H4 (cell line): ENCODE measurements at places on chromosomes 16 and 17. TPM values are rescaled to one million over a fixed set of nuclear protein-coding genes. Genes with fewer than 3 reads are reported as not detected.

- no peak for DNase-seq
Measured at GRCh38 chr16:239948-240277, 5.3 kb downstream of the FAM234A start.

- no peak for DNase-seq
Measured at GRCh38 chr17:21686165-21687015, 5.9 kb upstream of the KCNJ18 start.

GRCh38 chr16:55171241-55171640 lies 152.8 kb upstream of the IRX6 start:
- DNase-seq: no peak

The TCAP gene
- 0.81 TPM in 1 of 2 replicates, not detected in the other for total RNA-seq

DNA sequence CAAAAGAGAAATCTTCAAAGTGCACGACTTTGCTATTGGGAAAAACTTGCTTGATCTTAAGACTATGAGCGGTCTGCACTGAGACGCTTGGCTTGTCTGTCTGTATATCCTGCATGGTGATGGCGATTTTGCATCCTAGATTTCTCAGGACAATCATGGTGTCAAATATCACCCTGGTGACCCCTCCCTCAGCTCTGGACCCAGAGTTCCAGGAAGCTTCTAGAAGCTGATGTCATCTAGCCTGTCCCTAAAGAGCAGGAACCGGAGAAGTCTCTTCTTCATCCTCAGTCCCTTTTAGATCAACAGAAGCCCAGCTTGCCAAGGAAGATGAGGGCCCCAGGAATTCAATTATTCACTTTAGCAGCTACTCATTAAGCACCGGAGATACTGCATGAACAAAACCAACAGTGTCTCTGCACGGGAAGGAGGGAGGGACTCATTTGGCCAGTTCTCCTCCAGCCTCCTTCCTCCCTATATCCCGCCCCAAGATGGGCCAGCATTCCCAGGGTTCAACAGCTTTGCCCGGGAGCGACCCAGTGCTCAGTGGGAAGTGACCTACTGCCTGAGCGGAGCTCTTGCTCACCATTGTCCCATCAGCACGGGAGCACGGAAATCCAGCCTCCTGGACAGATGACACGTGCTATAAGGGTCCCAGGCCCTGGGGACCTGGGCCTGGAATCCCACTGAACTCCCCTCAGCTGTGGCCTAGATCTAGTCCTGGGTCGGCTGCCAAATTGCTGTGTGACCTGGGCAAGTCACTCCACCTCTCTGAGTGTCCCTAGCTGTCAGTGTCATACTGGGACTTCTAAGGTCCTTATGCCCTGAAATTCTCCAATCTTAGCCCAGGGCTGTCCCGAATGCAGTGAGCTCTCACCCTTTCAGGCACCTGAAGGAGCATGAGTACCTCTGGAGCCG lies 3.8 kb downstream of the EMP2 start:
- DNase-seq: no peak

The KRTAP9-2 gene
- total RNA-seq: not detected in 2 replicates

DNA sequence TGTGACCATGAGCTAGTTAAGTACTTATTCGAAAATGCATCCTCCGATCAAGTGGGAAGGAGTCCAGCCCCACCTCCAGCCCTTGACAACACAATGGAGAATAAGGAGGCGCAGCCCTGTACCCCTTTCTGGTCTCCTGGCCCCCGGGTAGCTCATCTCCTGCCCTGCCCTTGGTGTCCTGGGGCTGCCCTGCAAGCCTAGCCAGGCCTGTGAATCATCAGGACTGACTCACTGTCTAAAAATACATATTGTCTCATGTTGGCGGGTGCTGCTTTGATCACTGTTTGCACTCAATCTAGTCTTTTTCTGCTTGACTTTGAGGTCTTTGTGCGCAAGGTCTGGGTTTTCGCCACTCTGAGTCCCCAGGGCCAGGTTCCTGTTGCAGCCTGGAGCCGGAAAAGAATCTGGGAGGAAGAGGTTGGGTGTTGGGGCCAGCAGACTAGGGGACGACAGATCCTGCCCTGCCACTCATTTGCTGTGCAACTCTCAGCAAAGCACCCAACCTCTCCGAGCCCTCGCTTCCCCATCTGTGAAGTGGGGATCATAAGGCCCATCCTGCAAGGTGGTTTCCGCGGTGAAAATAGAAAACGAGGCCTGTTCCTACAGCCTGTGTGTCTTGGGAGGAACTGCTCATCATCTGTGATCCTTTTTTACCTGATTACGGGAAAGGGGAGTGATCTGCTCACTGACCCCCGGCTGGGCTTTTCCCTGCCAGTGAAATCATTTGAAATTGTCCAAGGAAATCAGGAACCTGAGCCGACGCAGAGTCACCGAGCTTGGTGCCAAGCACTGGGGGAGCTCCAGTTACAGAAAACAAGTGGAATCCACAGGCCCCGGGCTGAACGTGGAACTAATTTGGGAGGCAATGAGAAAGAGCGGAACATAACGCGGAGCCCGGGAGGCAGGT lies 230.4 kb downstream of the PARN start:
- peak; percentile 21 for DNase-seq

DNA sequence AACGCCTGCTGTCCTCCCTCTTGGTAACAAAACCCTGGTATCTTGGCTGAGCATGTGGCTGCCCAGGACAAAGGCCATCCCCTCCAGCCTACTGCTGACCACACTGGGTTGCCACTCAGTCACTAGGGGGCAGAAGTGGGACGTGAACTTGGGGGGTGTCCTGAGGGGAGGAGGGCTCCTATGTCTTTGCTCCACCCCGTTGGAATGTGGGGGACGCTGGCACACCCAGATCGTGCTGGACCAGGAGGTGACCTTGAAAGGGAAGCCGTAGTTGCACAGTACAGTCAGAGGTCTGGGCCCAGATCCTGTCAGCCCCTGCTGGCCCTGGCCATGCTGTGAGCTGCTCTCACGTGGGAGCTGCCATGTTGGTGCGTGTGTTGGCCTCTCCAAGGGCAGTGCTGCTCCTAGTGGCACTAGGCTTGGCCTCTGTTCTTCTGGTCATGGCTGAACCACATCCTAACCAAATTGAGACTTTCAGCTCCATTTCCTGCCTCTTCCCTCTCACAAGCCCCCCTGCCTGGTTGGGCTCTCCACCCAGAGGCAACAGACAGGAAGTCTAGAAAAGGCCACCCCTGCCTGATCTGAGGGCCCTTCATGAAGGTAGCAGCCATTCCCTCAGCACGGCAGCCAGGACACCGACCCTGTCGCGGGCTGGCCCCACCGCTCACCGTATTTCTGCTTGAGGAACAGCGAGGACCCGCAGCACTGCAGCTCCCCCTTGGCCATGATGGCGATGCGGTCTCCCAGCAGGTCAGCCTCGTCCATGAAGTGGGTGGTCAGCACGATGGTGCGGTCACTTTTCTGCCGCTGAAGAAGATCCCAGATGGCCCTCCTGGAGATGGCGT lies 29.0 kb upstream of the RNPS1 start:
- DNase-seq: peak; percentile 44

DNA sequence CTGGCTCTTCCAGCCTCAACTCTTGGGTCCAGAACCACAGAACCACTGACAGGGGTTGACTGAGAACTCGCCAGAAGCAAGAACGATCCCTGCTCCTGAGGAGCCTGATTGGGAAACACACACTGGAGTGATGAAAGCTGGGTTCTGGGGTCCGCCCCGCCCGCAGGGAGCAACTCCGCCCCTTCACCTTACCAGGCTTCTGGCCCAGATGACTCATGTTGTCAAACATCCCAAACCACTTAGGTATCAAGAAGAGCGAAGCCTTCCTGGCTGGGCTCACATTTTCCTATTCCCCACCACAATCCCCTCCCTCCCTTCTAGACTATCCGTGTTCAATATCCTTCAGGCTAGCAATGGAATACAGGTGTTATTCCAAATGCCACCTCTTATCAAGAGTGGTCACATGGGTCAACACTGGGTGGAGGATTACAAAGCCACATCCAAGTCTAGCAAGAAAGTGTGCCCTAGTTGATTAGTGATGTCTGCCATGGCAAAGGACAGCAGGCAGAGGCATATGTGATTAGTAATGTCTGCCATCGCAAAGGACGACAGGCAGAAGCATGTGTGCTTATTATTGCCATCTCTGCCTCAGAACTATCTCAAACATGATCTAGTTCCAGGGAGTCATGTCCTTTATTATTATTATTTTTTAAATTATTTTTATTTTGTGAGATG lies 70.5 kb downstream of the TIMM22 start:
- no peak for DNase-seq

- peak; percentile 13 for DNase-seq
Measured at GRCh38 chr16:20385844-20386832, 18.4 kb downstream of the PDILT start.

The EPOP gene
- total RNA-seq: 3.2 and 3.5 TPM in 2 replicates

DNA sequence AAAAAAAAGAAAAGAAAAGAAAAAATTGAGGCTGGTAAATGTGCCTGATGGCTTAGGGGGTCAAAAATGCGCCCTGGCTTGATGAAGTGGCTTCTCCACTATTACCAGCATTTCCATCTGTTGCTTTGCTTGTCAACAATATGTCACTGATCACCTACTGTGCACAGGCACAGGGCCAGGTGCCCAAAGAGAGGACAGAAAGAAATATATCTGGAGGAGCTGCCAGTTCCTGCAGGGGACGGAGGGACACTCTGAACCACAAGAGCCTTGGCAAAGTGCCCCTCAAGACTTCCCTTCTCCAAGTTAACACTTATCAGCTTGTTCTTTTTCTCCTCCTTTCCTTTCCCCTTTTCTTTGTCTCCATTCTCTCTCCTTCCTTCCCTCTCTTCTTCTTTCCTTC lies 34.7 kb downstream of the GINS3 start:
- no peak for DNase-seq

DNA sequence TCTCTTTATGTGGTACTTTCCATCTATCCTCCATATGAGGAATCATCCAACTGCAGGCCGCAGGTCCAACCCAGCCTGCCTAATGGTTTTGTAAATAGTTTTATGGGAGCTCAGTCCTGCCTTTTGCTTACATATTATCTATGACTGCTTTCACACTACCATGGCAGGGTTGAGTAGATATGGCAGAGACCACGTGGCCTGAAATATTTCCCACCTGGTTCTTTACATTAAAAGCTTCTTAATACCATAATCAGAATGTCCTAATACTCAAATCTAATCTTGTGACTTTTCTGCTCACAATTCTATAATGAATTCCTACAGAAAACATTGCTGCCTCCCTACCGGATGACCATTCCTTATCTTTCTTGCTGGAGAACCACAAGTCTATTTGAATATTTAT lies 71.7 kb downstream of the SHCBP1 start:
- DNase-seq: no peak

The MYH11 gene
- not detected in 2 replicates for total RNA-seq

DNA sequence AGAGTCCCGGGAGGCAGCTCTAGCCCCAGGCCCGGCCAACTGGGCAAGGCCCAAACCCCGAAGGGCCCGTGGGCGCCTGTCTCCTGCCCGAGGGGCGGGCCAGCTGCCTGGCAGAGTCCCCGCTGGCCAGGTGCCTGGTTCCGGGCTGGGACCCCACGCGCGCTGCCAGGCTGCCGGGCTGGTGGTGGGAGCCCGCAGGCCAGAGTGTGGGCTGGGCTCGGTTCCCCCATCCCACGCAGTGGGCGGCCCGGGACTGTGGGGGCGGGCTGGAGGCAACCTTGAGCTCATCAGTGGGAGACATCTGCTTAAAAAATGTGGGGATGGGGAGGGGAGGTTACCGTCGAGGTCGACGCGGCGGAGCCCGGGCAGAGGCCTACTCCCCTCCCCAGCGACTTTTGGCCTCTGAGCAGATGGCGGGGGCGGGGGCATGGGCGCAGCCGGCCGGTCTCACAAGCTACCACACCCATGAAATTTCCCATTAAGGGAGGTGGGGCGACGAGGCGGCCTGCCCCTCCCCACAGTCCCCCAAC lies 176.4 kb upstream of the GSE1 start:
- no peak for DNase-seq

- no peak for DNase-seq
Measured at GRCh38 chr16:82715833-82716232, 89.1 kb downstream of the CDH13 start.

The TMC8 gene
- total RNA-seq: 0.02 TPM in 1 of 2 replicates, not detected in the other

The ACD gene
- total RNA-seq: 29.1 and 45.6 TPM in 2 replicates

The C16orf96 gene
- total RNA-seq: not detected in 2 replicates

DNA sequence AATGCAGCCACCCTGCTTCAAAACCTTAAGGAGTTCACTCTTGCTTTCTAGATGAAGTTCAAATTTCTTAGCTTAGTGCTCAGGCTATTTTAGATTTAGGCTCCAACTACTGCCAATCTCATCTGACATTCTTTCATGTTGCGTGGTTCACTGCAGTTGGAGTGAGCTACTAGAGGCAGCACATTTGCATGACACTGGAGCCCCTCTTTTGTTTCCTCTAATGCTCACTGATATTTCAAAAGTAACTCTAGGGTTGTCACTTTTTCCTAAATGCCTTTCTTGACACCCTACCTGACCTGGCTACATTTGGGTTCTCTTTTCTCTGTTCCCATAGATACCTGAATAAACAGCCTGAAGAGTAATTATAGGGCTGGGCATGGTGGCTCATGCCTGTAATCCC lies 586.5 kb upstream of the GOT2 start:
- DNase-seq: no peak
